ENCODE measurements at places on chromosomes 1 and 21.

- DNase-seq, result no peak
These were observed 11.8 kb downstream of the C1orf116 start for GRCh38 chr1:207020709-207021107.

- no peak for DNase-seq
These were observed 83.1 kb downstream of the WLS start for GRCh38 chr1:68149110-68149798.

GRCh38 chr1:243658594-243659105 lies 191.4 kb downstream of the AKT3 start:
- no peak for DNase-seq

- DNase-seq, result no peak
These were observed 50.8 kb upstream of the NEK7 start for GRCh38 chr1:198106011-198106410.

DNA sequence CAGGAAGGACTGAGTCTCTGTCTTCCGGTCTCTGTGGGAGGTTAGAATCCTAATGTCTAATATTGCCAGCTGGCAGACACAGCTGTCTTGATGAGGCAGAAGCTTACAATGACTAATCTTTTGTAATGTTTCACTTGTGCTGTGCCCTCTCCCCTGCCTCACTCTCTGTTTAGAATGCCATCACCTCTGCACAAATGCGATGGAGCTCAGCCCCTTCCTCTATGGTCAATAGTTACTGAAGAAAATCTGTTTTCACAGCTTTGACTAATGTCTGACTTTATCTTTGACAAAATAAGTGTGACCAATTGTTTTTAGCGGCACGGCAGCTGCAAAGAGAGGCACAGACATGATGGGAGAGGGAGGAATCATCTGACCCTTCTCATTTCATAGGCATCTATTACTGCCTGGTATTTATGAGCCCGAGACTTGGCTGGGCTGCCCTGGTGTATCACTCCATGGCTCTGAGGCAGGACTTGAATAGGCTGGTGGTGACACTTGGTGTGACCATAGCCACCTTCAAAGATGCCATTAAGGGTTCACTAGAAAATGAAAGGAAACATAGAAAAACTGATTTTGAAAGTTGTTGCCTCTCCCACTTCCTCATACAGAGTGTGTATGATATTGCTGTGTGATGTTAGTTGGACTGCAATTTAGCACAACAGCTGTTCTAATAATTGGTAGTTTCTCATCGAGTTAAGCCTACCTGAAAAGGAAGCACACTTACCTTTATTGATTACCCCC lies 163.2 kb upstream of the NBPF11 start:
- no peak for DNase-seq

- DNase-seq, result no peak
These were observed 109.0 kb downstream of the HIVEP3 start for GRCh38 chr1:41809692-41810091.

DNA sequence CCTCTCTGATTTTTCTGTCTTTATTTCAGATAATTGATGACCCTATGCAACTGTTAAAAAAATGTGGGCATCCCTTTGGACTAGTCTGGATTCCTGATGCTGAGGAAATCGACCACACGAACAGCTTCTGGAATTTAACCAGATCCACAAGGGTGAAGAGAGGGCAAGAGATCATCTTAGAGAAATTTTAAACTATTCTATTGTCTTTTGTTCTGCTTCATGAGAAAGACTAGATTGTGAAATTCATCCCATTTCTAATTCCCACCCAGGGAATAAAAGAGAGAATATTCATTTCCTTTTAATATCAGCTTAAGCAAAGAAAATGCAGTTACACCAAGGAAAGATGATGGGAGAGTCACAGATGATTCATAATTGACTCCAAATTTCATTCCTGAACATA lies 71.8 kb downstream of the DUSP10 start:
- no peak for DNase-seq

DNA sequence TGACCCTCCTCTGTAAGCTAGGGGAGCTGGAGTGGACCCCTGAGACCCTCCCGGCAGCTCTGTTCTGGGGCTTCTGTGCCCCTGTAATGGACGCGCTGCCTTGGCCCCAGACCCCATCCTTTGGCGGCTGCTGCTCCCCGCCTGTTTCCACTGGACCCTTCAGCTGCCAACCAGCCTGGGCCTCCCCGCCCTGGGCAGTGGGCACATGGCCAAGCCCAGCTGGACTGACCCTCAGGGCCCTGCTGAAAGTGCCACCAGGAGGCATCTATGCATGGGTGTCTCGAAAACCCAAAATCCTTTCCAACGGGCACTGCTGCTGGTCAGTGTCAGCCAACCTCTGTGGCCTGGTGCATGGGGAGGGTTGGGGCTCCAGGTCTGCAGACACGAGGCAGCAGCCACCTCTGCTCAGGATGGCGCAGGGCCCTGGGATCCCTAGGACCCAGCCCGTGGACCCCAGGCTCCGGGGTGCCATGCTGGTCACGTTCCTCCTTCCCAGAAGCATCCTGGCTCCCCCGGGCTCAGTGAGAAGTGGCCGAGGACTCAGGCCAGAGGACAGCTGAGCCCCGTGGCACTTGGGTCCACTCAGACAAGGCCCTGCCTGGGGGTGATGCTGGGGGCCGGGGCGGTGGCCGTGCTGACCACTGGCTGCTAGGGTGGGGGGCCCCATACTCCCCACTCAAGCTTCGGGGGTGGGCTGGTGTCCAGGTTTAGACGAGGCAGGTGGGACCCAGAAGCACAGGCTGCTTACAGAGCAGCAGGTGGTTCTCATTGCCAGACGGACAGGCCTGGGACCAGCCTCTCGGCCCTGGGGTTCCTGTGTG lies 46.9 kb downstream of the SLX9 start:
- no peak for DNase-seq

- no peak for DNase-seq
These were observed 54.1 kb downstream of the ETS2 start for GRCh38 chr21:38859852-38860251.

DNA sequence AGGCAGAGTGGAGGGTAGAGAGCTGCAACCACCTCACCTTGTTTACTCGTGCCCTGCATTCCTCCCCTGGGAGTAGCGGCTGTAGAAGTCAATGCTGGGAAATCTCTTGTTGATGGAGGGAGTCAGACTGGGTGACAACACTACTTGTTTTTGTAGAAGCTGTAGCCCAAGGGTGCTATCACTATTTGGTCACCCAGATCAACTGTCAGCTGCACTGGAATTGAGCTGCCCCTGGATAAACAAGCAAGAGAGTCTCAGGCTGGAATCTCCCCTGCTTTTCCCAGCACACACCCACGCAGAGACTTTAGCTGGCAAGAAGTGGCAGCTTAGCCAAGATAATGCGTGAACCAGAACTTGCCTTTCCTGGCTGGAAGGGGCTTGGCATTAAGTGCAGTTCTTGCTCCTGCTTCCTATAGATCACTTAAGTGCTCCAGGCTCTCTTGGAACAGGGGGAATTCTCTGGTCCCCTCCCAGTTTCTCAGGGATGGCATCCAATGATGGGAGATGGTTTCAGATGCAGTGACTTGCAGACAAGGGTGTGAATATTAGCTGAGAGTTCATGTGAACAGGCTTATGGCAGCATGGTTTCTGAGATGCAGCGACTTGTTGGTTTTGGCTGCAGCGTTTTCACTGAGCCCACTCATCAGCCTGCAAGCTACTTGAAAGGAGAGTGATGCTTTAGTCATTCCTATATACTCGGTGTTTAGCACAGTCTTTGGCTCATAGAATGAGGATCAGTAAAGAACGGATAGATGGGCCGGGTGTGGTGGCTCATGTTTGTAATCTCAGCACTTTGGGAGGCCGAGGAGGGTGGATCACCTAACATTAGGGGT lies 16.8 kb downstream of the ATP2B4 start:
- DNase-seq, result no peak

- DNase-seq, result no peak
These were observed 105.1 kb upstream of the DPH5 start for GRCh38 chr1:101130673-101131072.

DNA sequence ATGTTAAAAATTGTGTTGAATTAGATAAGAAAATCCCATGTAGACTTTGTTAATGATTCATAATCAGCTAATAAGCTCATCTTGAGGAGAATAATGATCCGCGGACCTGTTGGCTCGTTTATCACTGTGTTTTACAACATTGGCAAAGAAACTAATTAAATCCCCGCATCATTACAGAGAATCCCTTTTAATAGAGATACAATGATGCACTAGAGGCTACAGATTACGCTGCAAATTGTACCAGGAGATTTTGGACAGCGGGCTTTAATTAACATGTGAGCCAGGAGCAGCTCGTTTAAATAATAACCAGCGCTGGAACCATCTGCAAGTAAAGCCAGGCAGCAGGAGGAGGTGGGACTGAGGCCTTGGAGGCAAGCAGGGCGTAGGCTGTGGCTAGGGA lies 280.3 kb upstream of the POU3F1 start:
- no peak for DNase-seq

GRCh38 chr1:35319988-35320713 lies 51.6 kb downstream of the ZMYM4 start:
- no peak for DNase-seq

DNA sequence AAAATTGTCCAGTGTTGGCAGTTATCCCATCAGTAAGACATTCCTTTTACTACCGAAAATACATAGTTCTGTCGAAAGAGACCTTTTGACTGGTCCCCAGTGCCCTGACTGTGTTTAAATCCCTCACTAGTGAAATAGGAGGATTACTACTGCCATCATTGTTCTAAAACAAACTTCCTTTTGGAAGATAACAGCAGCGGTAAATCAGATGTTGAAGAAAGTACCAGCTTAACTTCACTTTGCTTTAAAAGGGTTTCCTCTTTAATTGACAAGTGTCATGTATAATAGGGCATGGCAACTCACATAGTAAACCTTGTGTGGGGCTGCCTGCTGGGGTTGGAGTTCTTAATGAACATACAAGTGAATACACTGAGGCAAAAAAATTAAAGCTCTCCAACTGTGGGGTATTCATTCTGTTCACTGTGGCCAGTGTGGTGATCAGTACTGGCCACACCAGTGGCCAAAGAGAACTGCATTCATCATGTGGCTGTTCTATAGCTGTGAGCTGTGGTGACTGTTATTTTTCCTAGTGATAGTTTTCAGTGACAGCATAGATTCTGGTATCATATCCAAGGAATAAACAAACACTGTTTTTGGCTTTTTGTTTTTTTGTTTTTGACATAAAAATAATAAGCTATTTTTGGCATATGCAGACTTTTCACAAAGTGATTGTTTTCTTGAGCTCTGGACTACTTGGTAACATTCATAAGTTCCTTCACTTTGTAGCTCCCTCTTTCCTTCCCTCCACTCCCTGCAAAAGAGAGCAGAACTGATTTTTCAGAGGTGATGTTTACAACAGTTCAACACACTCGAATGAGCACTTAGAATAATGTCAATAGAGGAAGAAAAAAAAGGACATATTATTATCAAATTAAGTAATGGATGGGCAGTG lies 74.5 kb downstream of the NFIA start:
- no peak for DNase-seq

- DNase-seq, result no peak
These were observed 38.7 kb downstream of the GJA5 start for GRCh38 chr1:147721716-147722115.

DNA sequence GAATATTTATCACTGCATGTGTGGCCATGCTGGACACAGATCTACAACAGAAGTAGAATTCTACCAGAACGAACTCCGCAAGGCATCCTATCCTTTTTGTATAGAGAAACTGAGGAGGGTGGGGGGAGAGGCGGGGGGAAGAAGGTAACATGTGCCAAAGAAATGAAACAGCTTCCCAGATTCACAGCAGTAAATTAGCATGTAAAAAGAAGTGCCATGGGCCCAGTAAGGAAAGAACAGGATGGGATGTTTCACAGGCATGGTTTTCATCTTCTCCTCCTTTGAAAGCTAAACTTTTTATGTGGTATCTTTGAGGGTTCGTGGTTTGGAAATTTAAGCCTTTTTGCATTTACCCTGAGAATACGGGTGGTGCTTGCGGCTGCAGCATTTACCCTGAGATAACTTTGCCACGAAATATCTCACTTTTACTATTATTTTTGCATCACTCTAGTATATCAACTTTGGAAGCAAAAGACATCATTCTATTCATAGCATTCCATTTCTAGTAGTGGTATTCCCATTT lies 168.9 kb downstream of the TPR start:
- DNase-seq, result no peak

- DNase-seq, result no peak
These were observed 972.2 kb downstream of the TTLL7 start for GRCh38 chr1:83026745-83027144.

DNA sequence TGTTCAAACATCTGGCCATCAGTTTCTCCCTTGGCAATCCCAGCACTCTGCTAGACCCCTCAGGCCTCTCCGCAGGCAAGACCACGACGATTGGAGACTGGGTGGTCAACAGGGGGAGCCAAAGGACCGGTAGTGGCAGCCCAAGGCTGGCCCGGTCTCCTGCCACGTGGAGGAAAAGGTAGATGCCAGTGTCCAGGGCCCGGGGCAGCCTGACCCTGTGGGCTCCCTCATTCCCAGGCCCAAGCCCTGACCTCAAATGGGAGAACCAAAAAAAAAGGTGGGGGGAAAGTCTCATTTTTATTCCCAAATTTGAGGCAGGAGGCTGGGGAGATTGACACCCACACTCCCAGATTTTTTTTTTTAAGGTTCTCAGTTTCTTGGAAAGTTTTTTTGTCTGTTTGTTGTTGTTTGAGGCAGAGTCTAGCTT lies 24.8 kb downstream of the S100A6 start:
- peak; percentile 92 for DNase-seq

GRCh38 chr1:236508593-236509027 lies 15.2 kb upstream of the LGALS8 start:
- no peak for DNase-seq

GRCh38 chr1:206802401-206802800 lies 30.1 kb upstream of the IL10 start:
- no peak for DNase-seq

- no peak for DNase-seq
These were observed 58.5 kb upstream of the IVNS1ABP start for GRCh38 chr1:185375583-185375982.

- DNase-seq, result peak; percentile 91
These were observed 165.9 kb downstream of the SDCCAG8 start for GRCh38 chr1:243421784-243422183.

GRCh38 chr1:25572708-25573590 lies 29.5 kb downstream of the LDLRAP1 start:
- peak; percentile 81 for DNase-seq

GRCh38 chr1:79043506-79043905 lies 37.0 kb upstream of the ADGRL4 start:
- DNase-seq, result no peak

- peak; percentile 57 for DNase-seq
These were observed 113.7 kb upstream of the RRP15 start for GRCh38 chr1:218171302-218171893.

- DNase-seq, result no peak
These were observed 10.8 kb downstream of the CRABP2 start for GRCh38 chr1:156694690-156694962.

DNA sequence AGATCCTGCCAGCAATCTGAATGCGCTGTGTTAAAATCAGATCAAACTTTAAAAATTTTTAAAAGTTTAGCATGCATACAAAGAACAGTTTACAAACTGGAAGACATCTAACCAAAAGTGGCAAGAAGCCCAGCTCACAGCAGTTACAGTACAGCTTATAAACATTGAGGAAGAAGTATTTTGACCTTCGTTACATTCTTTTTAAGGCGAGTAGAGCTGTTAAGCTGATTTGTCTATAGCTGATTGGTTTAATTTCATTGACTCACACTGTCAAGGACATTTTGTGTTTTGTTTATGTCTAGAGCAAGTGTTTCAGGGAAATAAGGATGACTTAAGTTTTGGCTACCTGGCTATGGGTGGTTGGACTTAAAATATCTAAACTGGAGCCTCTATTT lies 3.0 kb upstream of the PGM1 start:
- DNase-seq, result no peak

- no peak for DNase-seq
These were observed 50.2 kb downstream of the LAMC2 start for GRCh38 chr1:183236158-183236725.

Measured in hematopoietic multipotent progenitor cell treated with erythropoietin and hydrocortisone succinate and interleukin-3 and kit ligand, for 6 days (in vitro differentiated cells).